ENCODE measurements at places on chromosomes 13 and 19. TPM values are rescaled to one million over a fixed set of nuclear protein-coding genes. Genes with fewer than 3 reads are reported as not detected.

The ZNF763 gene
- not detected for total RNA-seq

The DHRS12 gene
- 4.6 TPM for total RNA-seq

The KASH5 gene
- not detected for total RNA-seq

The CYP2S1 gene
- total RNA-seq = 26.4 TPM

The LMTK3 gene
- total RNA-seq = 4.5 TPM

The SYNGR4 gene
- total RNA-seq = 3.3 TPM

The ZNF766 gene
- 9.2 TPM for total RNA-seq

The STARD13 gene
- 2.9 TPM for total RNA-seq

The STAP2 gene
- total RNA-seq = not detected

The ATP1A3 gene
- 5.1 TPM for total RNA-seq

The CGB1 gene
- 0.64 TPM for total RNA-seq

The SHISA2 gene
- total RNA-seq = not detected

The POU2F2 gene
- 0.33 TPM for total RNA-seq

The KIR3DL1 gene
- not detected for total RNA-seq

The KLK2 gene
- not detected for total RNA-seq

The SIGLEC12 gene
- not detected for total RNA-seq

The REEP6 gene
- 5.3 TPM for total RNA-seq

The FXYD1 gene
- 0.47 TPM for total RNA-seq

The TMIGD2 gene
- total RNA-seq = not detected

The GJB2 gene
- total RNA-seq = 0.98 TPM

The PSG11 gene
- total RNA-seq = not detected

The NLRP4 gene
- not detected for total RNA-seq

The ATP4A gene
- not detected for total RNA-seq

The LAIR1 gene
- total RNA-seq = 0.12 TPM

The ZNF527 gene
- total RNA-seq = 3.3 TPM

The RFXAP gene
- total RNA-seq = 1.1 TPM

The FUT2 gene
- total RNA-seq = not detected

The PLPP2 gene
- 108 TPM for total RNA-seq

The PPAN gene
- 62.8 TPM for total RNA-seq

The RASAL3 gene
- not detected for total RNA-seq

The TINCR gene
- 3.5 TPM for total RNA-seq

The FLT3 gene
- total RNA-seq = not detected

The ZNF700 gene
- 0.15 TPM for total RNA-seq

The BRCA2 gene
- total RNA-seq = 3.6 TPM

The GAPDHS gene
- not detected for total RNA-seq

The GPR108 gene
- 40.4 TPM for total RNA-seq

The SMAD9 gene
- 0.07 TPM for total RNA-seq

The HSD11B1L gene
- 4.9 TPM for total RNA-seq

The TOMM40 gene
- total RNA-seq = 260 TPM

The DNAAF3 gene
- 7.2 TPM for total RNA-seq

The MAP4K1 gene
- total RNA-seq = 1.1 TPM

The ICAM5 gene
- total RNA-seq = 0.61 TPM

The OCEL1 gene
- total RNA-seq = 12.0 TPM

The BCL2L12 gene
- total RNA-seq = 66.5 TPM

The ZNF724 gene
- total RNA-seq = 1.3 TPM

The LHB gene
- total RNA-seq = not detected

The WDR88 gene
- total RNA-seq = not detected

The PRODH2 gene
- 0.25 TPM for total RNA-seq

The NCAN gene
- total RNA-seq = 0.15 TPM

The C19orf18 gene
- not detected for total RNA-seq
